ENCODE measurements at places on chromosomes 16 and 17.

- DNase-seq: no peak
Measured at GRCh38 chr16:20853143-20853542, 46.8 kb downstream of the REXO5 start.

DNA sequence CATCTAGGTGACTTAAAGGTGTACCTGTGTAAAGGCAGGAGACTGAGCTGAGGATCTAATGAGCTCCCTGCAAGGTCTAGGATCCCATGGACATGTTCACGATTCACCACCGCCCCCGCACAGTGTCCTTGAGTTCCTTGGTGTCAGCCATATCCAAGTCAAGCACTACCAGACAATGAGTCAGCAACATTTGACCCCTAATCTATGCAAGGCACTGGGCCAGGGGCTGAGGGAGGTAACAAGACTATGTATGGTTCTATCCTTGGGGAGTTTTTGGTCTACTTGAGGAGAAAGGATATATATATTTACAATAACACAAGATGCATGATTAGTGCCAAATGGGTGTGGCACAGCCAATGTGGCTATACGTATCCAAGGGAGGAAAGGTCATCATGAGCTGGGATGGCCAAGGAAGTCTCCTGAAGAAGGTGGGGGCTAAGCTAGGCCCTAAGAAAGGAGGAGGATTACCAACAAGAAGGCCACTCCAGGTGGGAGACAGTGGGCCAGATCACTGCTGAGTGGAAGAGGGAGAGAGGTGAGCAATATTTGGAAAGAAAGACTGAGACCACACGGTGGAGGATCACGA lies 35.0 kb downstream of the ITGB3 start:
- DNase-seq: no peak

DNA sequence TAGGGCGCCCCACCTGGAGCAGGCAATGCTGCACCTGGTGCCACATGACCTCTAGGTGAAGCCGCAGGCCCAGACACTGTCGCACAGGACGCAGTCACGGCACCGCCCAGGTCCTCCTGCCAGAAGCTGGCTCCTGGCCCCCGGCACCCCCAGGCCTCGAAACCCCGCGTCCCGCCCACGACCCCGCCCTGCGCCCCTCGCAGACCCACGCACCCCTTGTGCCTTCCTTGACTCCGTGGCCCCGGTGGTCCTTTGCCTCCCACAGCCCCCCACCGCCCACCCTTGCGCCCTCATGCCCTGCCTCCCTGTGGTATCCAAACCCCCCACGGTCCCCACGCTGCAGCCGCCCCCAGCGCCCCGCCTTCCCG lies 6.3 kb upstream of the C1QTNF8 start:
- DNase-seq: no peak

- DNase-seq: no peak
Measured at GRCh38 chr17:59002848-59003247, 103.8 kb downstream of the TRIM37 start.

GRCh38 chr17:77577491-77577890 lies 381.0 kb upstream of the TNRC6C start:
- DNase-seq: no peak

GRCh38 chr17:64058621-64059020 lies 38.2 kb upstream of the ICAM2 start:
- no peak for DNase-seq

DNA sequence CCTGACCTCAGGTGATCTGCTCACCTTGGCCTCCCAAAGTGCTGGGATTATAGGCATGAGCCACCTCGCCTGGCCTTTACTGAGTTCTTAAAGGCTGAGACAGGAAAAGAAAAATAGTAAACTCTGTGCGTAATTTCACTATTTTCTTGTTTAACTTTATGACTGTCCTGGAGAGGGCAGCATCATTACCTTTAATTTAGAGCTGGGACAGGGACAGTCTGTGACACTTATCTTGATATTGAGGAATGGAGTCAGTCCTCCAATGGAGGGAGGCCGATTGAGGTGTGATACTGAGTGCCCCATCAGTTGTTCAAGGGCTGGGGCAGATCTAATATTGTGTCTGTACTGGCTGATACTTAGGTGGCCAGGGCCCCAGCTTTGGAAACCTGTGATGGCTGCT lies 21.5 kb upstream of the SPN start:
- no peak for DNase-seq

- DNase-seq: no peak
Measured at GRCh38 chr17:67124450-67125148, 80.2 kb downstream of the CACNG1 start.

DNA sequence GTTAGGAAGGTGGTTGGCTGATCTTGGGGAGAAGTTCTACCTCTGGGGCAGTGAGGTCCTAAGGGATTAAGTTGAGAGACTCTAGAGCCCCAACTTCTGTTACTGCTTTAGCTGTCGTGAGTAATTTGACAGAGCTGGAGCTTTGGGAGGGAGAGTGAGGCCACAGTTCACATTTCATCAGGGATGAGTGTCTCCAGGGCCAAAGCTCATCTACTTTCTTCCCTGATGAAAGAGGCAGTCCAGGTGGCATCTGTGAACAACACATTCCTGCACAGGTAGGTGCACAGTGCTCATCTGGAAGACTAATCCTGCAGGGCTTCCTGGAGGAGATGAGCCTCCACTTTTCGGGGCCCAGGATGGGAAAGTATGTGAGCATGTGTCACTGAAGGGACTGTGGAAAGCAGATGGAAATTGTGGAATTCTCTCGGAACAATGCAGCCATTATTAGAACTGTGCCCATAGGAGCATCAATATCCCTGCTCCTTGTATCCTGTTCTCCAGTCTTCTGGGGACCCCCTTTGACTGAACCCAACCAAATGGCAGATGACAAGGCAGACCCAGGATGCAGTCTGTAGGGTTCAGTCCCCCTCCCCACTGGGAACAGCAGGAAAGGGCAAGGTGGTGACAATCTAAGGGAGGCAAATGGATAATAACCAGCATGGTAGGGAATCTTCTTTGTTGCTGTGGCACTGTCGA lies 9.0 kb downstream of the DYNLL2 start:
- no peak for DNase-seq

DNA sequence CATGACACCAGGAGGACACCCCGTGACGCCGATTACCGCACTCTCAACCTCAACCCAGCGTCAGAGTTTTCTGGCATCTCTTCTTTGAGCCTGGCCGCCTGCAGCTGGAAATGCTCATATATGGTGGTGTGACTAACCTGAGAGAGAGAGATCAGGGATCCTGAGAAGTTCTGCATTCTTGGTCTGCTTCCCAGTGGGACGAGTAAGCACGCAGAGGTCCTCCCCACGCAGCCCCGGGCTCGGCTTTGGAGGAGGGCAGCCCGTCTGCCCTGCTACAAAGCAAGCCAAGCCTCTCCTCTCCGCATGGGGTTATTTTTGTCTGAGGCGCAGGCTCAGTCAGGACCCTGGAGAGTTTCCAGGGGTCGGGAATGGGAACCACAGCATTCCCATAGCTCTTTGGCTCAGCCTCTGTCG lies 16.5 kb downstream of the CRISPLD2 start:
- DNase-seq: no peak

DNA sequence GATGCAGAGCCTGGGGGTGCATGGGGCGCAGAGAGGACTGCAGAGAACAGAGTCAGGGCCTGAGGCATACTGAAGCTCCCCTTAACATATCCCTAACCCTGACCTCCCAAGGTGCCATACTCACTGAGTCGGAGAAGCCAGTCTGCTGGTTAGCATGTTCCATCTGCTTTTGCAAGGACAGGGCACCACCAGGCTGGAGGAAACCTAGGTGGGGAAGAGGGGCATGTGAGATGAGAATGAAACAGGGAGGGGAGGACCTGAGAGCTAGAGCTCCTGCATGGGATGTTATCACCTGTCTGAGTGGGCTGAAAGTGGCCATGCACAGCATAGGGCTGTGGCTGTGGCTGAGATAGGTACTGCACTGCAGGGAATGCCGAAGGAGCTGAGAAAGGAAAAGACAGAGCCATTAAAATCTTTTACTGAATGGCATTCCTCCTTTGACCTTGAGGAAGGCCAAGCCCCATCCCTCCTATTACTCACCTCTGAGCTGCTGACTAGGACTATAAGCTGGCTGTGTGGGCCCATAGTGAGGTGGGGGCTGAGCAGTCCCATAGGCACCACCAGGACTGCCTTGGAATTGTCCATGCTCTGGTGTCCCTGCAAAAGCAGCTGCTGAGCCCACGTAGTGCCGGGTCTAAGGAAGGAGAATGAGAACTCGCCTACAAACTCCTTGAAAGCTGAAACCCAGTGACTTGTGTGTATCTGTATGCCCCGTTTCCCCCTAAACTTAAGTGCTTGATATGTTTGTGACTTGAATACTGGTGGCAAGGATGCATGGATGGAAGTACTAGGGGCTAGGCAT lies 1.9 kb downstream of the GPS2 start:
- no peak for DNase-seq

GRCh38 chr16:82282662-82283061 lies 112.6 kb upstream of the MPHOSPH6 start:
- no peak for DNase-seq

GRCh38 chr16:10624527-10624926 lies 44.1 kb upstream of the EMP2 start:
- DNase-seq: no peak

DNA sequence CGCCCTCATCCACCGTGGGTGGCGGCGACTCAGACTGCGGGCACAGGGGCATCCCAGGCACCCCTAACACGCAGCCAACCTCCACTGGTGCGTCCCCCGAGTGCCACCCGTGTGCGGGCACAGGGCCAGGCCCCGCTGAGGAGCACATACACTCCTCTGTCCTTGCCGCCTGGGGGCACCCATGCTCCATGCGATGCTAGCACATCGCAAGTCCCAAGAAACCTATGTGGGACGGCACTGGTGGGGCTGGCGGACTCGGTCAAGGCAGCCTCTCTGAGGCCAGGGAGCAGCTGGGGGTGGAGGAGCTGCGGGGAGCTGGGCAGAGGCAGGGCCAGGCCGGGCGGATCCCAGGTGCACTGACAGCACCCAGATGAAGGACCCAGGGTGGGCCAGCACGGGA lies 4.0 kb downstream of the ZNF598 start:
- DNase-seq: no peak

DNA sequence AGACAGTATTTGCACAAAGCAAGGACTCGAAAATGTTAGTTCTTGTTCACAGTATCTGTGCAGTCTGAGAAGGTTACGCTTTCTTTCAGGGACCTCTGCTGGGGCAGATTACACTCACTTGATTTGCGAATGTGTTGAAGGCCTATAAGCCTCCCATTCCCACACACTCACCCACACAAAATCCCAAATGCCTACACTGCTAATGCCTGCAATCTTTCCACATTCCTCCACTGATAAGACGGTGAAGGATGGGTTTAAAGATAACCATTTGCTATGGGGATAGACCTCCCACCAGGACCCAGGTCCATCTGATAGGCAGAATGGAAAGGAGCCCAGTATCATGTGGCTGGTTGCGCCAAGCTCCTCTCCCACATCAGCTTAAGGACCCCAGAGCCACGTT lies 394.9 kb upstream of the SALL1 start:
- no peak for DNase-seq

DNA sequence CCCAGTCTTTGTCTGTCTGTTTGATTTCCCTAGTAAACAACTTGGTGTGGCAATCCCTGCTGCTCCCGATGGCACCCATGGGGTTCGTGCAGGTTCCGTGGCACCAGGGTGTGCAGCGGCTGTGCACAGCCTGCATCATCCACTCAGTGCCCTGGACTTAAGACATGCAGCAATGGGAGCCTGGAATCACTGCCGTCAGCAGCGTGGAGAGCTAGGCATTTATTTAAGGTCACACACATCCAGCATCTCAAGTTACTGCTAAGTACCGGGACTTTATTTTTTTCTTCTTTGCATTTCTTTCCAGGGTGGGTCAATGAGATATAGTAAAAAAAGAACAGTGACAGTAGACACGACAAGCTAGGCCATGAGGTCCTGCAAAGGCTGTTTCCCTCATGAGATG lies 2.8 kb downstream of the DHRS7C start:
- DNase-seq: no peak

DNA sequence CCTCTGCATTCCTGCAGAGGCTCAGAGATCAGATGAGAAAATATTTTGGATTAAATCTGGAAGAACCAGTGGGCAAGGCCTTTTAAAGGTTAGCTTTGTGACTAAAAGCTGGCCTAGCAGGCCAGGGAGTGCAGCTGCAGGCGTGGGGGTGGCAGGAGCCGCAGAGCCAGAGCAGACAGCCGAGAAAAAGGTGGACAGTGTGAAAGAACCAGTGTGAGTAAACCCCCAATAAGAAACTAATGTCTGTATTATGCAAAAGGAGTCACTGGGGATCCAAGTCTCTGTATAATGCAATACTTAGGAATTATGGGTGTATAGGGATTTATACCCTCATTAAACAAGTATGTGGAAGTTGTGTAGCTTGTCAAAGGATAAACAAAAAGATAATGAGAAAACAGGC lies 21.4 kb upstream of the SPACA3 start:
- DNase-seq: no peak

DNA sequence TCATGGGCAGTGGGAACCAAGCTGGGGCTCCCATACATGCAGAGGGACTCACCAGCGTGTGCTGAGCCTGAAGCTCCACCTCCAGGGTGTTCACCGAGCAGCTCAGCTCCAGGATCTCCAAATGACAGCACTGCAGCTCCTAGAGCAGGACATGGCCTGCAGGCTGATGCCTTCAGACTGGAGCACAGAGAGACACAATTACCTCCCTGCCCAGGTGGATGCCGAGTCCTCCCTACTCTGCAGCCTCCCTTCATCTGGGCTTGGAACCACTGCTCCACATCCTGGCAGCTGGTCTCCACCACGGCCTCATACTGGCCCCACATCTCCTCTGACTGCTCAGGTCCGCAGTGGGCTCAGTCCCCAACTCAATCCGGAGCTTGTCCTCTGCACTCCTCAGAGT lies 8.2 kb upstream of the KRT38 start:
- DNase-seq: no peak

DNA sequence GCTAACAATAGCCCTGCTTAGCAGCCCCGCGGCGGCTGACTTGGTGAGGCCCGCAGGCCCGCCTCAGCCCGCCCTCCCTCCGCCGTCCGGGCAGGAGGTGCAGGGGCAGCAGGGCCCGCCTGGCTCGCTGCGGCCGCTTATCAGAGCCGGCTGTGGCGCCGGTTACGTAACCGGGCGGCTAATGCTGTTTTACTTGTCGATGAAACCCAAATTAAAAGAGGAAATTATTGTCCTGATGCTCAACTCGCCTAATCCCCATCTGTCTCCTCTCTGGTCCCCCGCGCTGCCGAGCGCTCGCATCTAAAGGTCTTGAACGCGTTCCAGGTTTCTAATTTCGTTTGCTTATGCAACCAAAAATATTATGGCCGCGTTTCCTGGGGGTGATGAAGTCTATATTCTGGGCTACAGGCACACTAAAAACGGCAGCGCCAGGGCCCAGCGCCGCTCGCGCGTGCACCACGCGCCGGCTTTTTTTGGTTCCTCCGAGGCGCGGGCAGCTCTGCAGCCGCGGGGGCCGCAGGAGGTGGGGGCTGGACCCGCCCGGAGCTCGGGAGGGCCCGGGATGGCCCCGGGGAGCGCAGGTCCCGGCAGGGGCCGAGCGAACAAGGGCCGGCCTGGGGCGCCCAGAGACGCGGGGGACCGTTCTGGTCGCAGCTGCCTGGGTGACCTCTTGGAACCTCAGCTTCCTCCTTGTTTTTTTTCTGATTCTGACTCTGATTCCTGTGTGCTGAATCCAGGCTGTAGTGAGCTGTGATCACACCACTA lies 65.2 kb upstream of the TOB1 start:
- DNase-seq: no peak

Measured in stimulated activated CD8-positive, alpha-beta memory T cell treated with anti-CD3 and anti-CD28 coated beads, Interleukin-7, amount 100 ng/mL, for 1 hour (primary cell).